ENCODE measurements at places on chromosomes 3 and 15. TPM values are rescaled to one million over a fixed set of nuclear protein-coding genes. Genes with fewer than 3 reads are reported as not detected.

DNA sequence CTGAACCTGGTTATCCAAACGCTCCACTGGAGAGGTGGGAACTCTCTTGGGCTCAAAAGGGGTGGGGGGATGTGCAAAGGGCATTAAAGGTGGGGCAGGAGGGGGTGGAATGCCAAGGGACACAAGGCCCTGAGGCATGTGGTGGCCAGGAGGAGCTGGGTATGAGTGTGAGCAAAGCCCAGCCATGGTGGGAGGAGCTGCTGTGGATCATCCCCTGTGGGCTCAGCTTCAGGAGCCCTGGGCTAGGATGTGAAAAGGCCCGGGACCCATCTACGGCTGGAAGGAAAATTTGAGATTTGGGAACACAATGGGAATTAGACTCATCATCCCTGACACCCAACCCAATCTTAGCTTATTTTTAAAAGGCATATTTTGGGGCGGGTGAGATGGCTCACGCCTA lies 33.3 kb downstream of the MGLL start:
- DNase-seq: no peak

- no peak for DNase-seq
Observed at GRCh38 chr15:90044191-90044590, 43.1 kb downstream of the ZNF710 start.

- peak; percentile 64 for DNase-seq
Observed at GRCh38 chr3:159852821-159853505, 135.7 kb upstream of the IL12A start.

- DNase-seq: no peak
Observed at GRCh38 chr15:99273801-99274200, 22.5 kb downstream of the LRRC28 start.

DNA sequence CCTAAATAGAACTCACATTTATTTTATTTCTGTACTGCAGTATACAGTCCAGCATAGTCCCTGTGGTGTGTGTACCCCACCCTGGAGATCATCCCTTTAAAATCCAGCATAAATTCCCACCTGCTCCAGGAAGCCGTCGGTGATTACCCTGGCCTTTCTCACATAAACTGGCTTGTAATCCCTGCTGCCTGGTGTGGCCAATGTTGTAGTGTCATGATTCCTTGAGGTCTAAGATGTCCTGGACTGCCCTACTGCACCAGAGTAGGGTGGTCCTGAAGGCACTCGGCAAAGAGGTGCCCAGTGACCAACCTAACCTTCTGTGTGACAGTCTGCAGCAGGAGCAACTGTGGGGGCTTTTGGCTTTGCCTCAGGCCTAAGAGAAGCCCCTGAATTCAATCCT lies 58.9 kb downstream of the ITGA11 start:
- DNase-seq: no peak

DNA sequence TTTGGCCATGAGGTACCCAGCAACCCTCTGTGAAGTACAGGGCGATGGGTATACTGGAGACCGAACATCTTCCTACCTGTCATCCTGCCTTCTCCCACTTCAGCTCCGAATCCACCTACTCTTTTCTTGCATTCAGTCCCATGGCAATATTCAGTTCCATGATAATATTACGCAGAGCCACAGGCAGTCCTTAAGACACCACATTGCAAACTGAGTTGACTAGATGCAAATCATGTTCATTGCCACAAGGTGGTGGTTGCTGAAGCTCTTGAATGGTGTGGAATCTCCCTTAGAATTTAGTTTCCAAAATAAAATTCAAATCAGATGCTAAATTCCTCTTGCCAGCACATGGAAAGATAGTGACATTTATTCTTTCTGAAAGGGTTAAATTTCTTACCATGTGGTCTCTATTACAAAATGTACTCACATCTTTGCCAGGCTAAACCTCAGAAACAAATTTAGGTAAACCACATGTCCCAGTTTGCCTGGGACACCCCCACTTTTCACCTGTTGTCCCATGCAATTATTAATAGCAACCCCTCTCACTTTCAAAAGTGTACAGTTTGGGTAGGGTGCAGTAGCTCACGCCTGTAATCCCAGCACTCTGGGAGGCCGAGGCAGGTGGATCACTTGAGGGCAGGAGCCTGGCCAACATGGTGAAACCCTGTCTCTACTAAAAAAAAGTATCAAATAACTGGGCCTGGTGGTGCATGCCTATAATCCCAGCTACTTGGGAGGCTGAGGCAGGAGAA lies 1.7 kb upstream of the NME9 start:
- no peak for DNase-seq

GRCh38 chr3:129211772-129212171 lies 28.1 kb upstream of the CNBP start:
- no peak for DNase-seq

DNA sequence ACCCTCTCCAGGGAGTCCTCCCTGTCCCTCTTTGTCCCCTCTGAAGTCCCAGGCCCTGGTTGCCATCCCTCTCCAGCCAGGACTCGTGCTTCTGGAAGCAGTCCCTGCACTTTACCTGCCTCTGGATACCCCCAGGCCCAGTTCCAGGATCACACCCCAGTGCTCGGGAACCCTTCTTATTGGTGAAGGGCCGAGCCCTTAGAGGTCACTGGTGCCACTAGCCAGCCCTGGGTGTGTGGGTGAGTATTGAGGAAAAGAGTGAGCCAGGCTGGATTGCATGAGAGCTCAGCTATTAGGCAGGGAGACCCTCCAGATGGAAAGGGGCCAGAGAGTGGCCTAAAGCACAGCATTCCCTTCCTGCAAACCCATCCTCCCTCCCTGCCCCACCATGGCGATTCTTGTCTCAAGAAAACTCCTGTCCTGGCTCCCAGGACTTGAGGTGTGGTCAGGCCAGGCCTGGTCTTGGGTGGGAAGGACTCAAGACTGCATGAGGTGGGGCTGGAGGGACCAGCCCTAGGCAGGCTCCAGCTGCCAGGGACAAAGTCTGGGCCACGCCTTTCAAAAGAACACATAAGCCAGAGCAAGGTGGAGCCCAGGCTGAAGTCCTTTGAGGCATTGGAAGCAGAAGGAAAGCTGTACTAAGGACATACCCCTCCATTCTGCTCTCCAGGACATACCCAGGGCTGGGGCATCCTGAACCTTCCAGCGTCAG lies 4.8 kb upstream of the PHGR1 start:
- no peak for DNase-seq

DNA sequence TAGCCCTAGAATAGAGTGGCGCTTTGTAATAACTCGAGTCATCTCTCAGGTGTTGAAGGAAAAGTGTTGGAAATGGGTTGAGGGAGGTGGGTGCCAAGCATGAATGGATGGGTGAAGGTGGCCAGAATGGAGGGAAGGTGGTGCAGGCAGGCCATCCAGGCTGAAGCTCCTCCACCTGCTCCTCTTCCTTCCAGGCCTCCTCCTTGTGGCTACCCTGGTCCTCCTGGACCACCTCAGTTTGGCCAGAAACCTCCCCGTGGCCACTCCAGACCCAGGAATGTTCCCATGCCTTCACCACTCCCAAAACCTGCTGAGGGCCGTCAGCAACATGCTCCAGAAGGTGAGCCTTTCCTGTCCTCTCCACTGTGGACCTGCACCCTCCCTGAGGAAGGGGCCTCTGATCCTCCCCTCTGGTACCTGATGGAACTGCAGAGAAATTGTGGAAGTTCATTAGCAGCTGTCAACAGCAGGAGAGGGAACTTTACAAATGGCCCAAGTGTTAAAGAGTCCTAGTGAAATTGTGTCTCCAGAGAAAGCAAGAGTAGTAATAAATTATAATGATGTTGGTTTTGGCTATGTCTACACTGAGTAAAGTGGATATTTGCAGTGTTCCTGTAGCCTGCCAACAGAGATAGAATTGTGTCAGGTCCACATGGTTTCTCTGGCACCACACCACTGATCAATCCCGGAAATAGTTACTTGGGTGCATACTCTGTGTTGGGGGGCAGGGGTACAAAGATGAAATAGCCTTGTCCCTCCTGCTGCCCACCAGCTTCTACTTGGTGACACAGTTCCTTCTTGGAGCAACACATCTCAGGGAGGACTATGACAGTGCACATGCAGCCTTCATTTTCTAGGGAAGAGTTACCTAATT lies 1.6 kb downstream of the IL12A start:
- no peak for DNase-seq

DNA sequence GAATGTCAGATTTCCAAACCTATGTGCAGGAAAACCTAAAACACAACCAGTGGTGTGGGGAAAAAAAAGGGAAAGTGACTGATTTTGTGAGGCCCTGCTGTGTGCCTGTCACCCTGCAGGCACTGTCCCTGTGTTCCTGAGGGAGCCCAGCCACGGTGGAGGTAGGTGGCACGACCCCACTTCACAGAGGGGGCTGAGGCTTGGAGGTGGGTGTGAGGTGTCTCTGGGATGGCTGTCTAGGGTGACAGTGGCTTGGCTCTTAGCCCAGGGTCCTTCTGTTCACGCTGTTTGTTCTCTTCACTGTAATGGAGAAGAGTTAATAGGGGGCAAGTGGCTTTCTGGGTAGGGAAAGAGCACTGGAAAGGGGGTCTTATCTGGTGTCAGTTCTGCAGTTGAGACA lies 22.6 kb downstream of the RASGRF1 start:
- DNase-seq: no peak

DNA sequence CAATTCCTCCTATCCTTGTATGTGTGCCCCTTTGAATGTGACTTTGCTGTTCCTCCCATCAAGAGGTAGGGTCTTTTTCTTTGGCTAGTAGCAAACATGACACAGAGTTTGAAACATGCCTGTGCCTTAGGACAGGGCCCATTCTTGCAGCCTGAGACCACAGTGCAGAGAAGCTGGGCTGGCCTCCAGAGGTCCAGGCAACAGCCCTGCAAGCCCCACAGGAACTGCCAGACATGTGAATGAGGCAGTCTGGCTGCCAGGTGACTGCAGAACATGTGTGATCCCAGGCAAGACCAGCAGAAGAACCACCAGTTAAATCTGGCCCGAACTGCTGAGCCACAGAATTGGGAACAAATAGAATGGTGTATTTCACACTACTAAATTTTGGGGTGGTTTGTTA lies 1.2 kb upstream of the HGD start:
- DNase-seq: no peak

GRCh38 chr3:169400874-169401273 lies 262.6 kb downstream of the MECOM start:
- DNase-seq: no peak

DNA sequence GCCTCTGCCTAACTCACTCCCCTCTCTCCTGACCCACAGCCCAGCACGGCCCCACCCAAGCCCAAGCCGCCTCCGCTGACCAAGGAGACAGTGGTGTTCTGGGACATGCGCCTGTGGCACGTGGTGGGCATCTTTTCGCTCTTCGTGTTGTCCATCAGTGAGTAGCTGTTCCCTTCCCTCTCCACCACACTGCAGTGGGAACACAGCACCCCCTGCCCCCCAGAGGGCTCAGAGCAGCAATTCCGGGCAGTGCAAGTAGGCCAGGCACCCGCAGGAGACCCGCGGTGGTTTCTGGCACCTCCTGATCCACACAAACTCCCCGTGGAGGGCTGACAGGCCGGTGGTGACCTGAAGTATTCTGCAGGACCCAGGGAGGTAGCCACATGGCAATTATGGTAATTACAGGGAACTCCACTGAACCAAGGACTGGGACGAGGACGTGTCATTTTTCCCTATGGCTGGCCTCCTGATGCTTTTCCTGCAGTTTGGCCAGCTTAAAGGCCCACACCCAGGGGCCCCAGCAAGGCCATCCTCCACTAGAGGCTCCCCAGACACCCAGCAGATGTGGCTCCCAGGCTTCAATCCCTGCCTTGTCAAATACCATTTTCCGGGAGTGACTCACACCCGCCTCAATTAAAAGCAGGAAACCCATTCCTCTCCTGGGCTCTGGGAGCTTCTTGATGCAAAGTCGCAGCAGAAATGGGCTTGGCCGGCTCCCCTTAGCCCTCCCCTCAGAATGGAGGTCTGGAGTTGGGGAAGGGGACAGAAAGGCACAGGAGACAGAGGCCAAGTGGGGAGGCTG lies 4.8 kb downstream of the TMIE start:
- no peak for DNase-seq

DNA sequence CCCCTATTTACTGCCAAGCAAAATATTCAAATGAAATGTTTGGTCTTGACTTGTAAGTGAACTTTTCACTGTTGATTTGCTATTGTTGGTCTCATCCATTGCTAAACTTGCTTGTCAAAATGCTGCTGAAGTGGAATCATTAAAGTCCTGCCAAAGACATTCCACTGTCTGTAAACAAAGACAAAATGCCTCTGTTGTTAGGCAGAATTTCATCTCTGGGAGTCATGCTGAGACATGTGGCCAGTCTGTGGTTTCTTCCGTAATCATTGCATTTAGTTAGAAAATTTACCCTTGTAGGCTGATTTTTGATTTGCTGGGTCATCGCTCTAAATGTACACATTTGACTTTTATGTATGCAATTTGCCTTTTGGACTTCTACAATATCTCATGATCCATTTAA lies 577.7 kb downstream of the MECOM start:
- no peak for DNase-seq

DNA sequence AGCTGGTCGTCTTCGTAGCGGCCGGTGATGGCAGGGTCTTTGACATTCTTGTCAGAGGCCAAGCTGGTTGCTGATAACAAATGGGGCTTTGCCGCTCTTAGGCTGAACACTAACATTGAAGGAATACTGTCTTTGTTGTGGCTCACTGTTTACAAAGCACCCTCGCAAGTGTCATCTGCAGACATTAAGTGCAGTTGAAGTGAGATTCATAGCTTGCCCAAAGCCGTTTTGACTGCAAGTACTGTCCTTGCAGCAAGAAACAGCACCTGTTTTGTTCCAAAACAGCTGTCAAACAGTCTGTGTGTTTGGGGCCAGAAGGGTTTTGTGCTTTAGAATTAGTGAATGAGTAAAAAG lies 568 bp downstream of the SENP2 start:
- DNase-seq: no peak

DNA sequence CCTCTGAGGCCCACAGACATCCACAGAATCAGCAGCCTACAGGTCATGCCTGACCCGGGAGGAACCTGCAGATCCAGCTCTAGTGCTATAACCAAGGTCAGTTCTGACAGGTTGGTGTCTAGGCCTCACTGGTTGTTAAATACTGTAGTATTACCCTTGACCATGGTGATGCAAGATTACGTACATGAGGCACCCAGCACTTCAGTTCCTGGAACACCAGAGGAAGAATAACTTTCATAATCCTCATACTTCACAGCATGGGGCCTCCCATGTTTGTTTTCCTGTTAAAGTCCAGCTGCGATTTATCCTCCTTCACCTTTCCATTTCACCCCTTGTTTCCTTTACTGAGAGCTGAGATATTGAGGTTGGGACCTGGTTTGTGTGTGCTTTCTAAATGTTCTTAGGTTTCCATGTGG lies 34.4 kb upstream of the GLCE start:
- DNase-seq: no peak

- no peak for DNase-seq
Observed at GRCh38 chr3:130379274-130379673, 33.8 kb downstream of the COL6A5 start.

- no peak for DNase-seq
Observed at GRCh38 chr15:71809346-71809745, 1.0 kb upstream of the NR2E3 start.

Gene C3orf22
- total RNA-seq: not detected

Gene ASB14
- not detected for total RNA-seq

Gene AMIGO3
- 0.56 TPM for total RNA-seq

Gene SCN11A
- 0.69 TPM for total RNA-seq

Gene GPR149
- not detected for total RNA-seq

Gene KCNMB3
- total RNA-seq: 3.8 TPM

Measured in endothelial cell (in vitro differentiated cells).